Activated CD4-positive, alpha-beta T cell treated with anti-CD3 and anti-CD28 coated beads, Interleukin-2, amount 10 ng/mL, durations not matched to agents 24 days and 14 days (primary cell): ENCODE measurements at places on chromosomes 5 and 9. TPM values are rescaled to one million over a fixed set of nuclear protein-coding genes. Genes with fewer than 3 reads are reported as not detected.

SLC46A2 gene
- not detected in 2 replicates for total RNA-seq

OR13C3 gene
- total RNA-seq, result not detected in 2 replicates

PROB1 gene
- 8.4 and 9.2 TPM in 2 replicates for total RNA-seq

C5orf58 gene
- total RNA-seq, result not detected in 2 replicates

ERCC6L2 gene
- 32.1 and 35.7 TPM in 2 replicates for total RNA-seq

PKD2L2 gene
- not detected in 2 replicates for total RNA-seq
